Neural crest cell (in vitro differentiated cells): ENCODE measurements at places on chromosomes 5 and 9.

- no peak for DNase-seq
Observed at GRCh38 chr5:66307647-66308241, 163.6 kb downstream of the SREK1 start.

DNA sequence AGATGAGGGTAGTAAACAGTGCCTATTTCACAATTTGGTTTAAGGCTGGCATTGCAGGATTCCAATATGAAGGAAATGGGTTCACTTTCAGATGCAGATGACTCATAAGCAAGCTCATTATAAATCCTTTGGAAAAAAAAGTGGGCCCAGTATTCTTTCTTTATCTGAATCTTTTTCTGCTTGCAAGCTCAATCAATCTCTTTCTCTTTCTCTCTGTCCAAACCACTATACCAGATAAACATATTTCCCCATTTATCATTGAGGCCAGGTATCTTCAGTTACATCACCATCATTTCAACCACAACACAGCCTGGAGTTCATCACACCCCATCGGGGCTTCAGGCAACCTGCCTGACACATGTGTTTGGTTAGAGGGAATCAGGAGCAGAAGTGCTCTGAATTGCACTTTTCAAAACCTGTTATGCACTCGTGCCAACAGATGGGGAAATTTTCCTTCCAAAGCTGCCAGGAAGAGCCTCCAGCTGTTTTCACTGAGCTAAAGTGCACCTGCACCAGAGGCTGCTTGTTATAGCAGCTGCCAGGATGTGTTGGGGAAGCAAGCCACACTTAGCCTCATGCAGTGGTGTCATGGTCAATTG is 30.0 kb upstream of the MAMDC2 start:
- no peak for DNase-seq

DNA sequence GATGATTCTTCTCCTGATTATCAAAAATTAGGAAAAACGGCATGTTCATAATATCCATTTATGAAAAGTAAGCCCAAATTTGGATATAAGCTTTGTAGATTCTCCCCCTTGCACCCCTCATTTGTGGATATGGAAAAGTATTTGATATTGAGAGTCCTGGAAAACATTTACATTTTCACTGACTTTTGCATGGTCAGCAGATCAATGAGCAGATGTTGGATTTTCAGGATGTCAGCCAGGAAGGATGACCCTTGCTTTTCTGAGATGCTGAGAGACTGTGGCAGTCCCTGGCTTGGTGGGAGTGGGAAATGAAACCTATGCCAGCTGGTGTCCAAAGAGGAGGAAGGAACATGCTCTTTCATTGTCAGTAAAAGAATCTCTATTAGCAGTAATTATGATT is 410.8 kb downstream of the DMAC1 start:
- DNase-seq: no peak

DNA sequence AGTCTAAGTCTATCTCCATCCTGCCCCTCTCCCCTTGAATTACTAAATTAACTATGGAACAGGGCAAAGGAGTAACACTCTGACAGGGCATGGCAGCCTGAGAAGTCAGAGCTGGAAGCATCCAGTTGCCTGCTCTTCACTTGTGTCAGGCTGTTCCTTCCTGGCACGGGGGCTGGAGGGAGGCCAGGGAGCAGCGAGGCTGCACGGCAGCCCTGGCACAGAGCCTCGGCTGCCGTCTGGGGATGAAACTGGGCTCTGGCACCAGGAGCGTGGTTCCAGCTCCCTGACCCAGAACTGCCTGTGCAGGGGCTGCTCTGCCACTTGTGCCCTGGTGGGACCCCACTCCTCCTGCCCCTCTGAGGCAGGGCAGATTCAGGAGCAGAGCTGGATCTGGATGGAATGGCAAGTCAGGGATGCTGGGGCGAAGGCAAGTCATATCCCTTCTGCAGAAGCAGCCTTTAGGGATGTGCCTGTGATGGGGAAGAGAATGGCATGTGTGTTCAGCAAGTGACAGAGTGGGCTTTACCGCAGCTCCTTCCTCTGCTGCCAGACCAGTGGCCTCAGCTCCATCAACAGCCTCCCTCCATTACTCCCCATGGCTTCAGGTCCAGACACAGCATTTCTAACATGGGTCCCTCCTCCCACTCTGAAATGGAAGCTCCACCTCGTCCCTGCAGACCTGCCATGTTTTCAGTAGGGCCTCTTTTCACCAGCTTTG is 42.2 kb upstream of the PDE8B start:
- no peak for DNase-seq

GRCh38 chr9:77616191-77616590 is 31.9 kb downstream of the GNA14 start:
- no peak for DNase-seq

- no peak for DNase-seq
Observed at GRCh38 chr5:149007174-149007573, 55.7 kb downstream of the SH3TC2 start.

GRCh38 chr5:55868846-55869245 is 17.7 kb downstream of the IL31RA start:
- DNase-seq: no peak

DNA sequence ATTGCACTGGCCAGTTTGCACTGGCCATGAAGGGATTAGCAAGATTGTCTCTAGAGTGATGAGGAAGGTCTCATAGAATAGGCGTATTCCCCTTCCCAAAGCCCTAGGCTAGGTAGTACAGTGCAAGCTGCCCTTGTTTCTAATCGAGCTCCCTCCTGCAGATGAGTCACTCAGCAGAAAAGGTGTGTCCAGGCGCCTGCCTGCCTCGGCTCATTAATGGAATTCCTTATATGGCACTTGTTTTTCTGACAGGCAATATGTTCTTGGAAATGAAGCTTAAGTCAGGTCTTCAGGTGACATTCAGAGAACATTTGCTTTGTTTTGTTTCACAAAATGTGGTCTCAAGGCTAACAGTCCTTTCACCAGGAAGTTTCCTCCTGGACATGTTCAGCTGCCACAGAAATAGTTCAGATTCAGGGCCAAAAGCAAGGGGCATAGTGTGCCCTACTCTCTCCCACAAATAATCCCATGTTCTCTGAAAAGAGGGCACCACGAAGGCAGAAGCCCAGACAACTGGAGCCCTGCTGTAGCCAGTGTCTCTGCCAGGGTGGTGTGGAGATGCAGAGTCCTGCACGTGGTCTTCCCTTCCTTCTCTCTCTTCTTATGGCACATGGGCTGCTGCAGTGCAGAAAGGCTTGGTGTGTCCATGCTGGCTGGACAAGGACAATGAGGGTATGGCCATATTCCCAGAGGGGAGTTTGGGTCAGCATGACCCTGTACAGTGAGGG is 281.1 kb upstream of the MAP3K1 start:
- DNase-seq: no peak

DNA sequence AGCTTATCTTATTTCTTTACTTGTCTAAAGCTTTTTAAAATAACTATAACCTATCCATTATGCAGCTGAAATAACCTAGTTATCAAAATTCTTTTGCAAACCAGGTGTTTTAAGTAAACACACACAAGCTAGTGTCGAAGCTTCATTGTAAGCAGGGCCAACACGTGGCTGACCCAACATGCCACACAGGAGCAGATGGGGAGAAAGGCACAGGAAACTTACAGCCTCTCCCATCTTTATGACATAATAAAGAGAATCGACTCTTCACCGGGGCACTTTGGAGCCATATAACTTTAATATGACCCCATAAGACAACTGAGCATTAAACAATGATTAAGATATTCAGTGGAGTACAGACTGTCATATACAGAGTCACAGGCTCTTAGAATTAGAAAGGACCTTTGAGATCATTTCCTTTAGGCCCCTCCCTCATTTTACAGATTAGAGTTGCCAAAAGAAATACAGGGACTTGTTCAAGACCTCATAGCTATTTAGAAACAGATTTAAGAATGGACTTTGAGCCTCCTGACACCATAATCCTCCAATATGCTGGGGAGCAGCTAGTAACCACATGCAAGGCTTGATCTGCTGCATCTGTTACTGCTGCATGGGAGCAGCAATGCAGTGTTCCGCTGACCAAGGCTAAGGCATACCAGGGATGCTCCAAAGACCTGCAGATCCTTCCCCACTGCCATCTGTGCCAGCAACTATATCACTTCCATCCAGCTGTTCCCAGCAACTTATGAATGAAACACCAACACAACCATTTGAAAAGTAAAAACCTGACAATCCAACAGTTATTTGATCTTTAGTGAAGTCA is 75.4 kb downstream of the RASEF start:
- no peak for DNase-seq

DNA sequence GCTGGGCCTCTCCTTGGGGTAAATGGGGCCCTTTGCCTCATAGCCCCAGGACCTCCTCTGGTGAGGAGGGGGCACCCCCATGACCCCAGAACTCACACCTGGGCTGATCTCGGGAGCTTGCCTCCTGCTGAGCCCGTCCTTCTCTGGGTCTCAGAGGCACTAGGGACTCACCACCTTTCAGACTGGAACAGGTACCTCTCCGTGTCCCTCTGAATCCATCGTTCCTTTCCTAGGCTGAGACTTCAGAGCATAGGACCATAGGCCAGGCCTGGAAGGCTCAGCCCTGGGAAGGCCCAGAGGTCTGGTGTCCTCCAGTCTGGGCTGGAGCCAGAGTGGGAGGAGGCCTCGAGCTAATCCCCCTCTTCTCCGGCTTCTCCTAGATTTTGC is 97.9 kb downstream of the CACNA1B start:
- DNase-seq: no peak

- no peak for DNase-seq
Observed at GRCh38 chr5:57889558-57889957, 406.9 kb upstream of the ACTBL2 start.

DNA sequence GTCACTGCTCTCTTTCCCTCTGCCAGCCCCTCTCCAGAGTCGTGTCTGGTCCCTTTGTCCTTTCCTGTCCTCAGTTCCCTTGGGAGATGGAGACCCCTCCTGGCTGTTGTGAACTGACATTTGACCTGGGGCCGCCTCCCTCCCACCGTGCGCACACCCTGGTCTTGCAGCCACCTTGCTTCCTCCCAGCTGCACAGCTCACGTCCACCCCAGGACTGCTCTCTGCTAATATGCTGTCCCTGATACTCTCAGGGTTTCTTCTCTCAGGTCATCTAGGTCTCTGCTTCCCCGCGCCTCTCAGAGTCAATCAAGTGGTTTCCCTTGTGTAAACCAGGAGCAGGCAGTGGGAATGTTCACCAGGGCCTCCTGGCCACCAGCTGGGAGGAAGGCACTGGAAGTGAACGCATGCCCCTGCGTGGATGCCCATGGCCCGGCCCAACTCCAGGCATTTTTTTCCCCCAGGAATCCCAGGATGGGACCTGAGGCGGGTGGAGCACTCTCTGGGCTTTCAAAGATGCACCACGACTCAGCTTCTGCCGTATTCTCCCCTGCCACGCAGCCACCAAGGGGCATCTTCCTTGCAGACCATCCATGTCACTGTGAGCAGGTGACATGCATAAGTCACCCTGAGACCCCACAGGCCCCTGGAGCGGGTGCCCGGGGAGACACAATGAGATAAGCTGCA is 142.4 kb downstream of the OLFM1 start:
- DNase-seq: no peak

GRCh38 chr9:89138463-89139390 is 39.9 kb downstream of the SHC3 start:
- no peak for DNase-seq

GRCh38 chr9:77975036-77975435 is 56.6 kb downstream of the GNAQ start:
- no peak for DNase-seq

- no peak for DNase-seq
Observed at GRCh38 chr5:137265457-137265856, 233.7 kb downstream of the SPOCK1 start.

DNA sequence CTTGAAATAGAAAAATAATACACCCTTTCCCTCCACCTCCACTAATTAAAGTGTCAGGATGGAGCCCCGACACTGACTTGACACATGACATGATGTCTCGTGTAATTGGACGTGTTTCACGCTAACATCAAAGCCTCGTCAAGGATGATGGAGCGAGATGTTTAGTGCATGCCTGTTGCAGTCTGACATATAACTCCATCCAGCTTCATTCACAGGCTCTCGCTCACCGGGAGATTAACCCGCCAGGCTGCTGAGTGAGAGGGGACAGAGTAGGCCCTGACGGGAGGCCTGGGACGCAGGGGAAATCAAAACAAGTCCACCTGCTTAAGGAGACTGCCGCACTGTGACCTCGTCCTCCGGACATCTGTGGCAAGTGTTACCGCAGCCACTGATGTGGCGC is 263.5 kb downstream of the SLIT3 start:
- no peak for DNase-seq

- DNase-seq: peak; percentile 44
Observed at GRCh38 chr9:128385496-128386460, 14.6 kb downstream of the URM1 start.

- DNase-seq: no peak
Observed at GRCh38 chr9:5957166-5957565, 58.3 kb downstream of the RANBP6 start.

DNA sequence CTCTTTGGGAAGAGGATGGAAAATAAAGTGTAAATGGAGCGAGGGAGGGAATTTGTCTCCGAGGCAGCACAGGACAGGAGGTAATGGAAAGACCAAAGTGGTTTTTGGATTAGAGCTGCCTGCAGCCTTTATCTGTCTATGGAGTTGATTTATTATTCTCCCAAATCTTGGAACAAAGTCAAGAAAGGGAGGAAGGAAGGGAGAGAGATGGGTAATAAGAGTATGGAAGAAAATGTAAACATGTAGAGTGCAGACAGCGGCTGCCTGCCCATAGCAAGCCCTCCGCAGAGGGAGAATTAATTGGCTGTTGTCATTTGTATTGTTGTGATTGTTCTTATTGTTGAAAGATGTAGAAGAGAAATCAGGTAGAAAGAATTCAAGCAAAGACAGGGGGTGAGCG is 15.7 kb downstream of the KCNIP1 start:
- no peak for DNase-seq

- DNase-seq: no peak
Observed at GRCh38 chr5:88984040-88984439, 101.1 kb upstream of the MEF2C start.

DNA sequence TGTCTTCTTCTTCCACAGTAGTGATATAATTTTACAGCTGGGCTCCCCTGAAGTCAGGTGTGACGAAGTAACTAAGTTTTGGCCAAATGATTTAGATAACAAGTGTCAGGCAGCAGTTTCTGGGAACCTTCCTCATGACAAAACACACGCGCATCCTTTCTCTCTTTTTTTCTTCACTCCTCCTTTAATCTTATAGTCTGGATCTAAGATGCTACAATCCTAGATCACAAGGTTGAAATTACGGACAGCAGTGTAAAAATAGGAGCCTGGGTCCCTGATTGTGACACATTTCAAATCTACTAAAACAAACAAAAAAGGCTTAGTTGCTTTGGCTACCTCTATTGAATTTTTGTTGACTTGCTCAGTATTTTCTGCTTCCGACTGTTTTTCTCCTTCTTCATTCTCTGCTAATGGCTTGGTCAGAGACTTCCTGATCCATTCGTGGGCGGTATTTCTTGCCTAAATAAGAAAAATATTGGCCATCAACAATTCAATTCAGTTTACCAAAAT is 36.1 kb downstream of the FAM114A2 start:
- DNase-seq: no peak

- DNase-seq: peak; percentile 21
Observed at GRCh38 chr5:177403102-177403791, 2.8 kb upstream of the PFN3 start.

DNA sequence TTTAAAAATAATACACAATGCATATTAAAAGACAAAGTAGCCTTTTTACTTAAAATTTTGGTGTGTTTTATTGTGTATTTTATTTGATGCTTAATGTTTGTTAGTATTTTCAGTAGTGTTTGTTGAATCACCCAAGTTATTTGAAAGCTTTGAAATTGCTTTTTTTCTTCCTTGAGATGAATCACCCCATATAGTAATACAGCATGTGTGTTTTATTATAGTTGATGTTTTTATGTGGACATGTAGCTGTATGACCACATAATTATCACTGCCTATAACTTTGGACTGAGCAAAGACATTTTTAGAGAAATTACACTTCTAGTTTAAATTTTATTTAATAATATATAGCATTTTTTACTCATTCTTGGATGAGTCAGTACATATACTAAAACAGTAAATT is 18.0 kb downstream of the FAM174A start:
- no peak for DNase-seq
